Uterus (tissue), 4 donors: ENCODE measurements at places on chromosomes 11 and 22. TPM values are rescaled to one million over a fixed set of nuclear protein-coding genes. Genes with fewer than 3 reads are reported as not detected.

Gene VSIG10L2
- total RNA-seq: 1.1 TPM

Gene F2
- not detected for total RNA-seq

Gene ETS1
- 80.2 TPM for total RNA-seq

Gene CNIH2
- 1.5 TPM for total RNA-seq

Gene ABTB2
- 8.2 TPM for total RNA-seq

Gene EMID1
- total RNA-seq: under 0.01 TPM
